Spinal cord (tissue), 10 donors: ENCODE measurements at places on chromosomes 3 and 15. TPM values are rescaled to one million over a fixed set of nuclear protein-coding genes. Genes with fewer than 3 reads are reported as not detected.

- DNase-seq, result no peak
Measured at GRCh38 chr3:159560214-159560979, 428.2 kb upstream of the IL12A start.

- DNase-seq, result no peak
Measured at GRCh38 chr15:75149867-75150709, 51.6 kb upstream of the C15orf39 start.

DNA sequence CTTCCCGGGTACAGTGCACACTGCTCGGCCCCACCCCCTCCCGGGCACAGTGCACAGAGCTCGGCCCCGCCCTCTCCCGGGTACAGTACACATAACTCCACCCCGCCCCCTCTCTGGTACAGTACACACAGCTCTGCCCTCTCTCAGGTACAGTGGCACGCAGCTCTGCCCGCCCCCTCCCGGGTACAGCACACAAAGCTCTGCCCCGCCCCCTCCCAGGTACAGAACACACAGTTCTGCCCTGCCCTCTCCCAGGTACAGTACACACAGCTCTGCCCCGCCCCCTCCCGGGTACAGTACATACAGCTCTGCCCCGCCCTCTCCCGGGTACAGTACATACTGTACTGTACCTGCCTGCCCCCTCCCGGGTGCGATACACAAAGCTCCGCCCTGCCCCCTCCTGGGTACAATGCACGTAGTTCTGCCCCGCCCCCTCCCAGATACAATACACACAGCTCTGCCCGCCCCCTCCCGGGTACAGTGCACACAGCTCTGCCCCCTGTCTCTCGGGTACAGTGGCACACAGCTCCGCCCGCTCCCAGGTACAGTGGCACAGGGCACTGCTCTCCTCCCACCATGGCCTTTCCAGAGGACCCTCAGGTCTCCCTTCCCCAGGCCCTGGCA is 16.4 kb upstream of the PRR20G start:
- DNase-seq, result no peak

DNA sequence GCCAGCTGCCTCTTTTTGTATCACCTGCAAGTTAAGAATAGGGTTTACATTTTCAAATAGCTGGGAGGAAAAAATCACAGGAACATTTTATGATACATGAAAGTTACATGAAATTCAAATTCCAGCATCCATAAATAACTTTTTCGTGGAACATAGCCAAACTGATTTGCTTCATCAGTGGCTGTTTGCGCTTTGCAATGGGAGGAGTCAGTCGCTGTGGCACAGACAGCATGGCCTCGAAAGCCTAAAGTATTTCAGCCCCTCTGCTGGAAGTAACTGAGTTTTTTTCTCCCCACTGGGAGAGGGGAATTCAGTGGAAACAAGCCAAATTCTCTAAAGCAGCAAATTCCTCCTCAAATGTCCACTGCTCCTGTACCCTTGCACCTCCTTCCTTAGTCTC is 271.9 kb downstream of the SUCLG2 start:
- no peak for DNase-seq

DNA sequence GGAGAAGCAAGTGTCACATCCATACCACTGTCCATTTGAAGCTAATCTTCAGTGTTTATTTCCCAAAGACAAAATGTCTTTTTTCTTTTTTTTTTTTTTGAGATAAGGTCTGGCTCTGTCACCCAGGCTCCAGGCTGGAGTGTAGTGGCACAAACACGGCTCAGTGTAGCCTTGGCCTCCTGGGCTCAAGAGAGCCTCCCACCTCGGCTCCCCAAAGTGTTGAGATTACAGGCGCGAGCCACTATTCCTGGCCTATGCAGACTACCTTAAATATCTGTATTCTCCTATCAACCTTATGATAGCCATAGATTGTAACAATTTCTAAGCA is 27.7 kb upstream of the VPS33B start:
- DNase-seq, result no peak

- DNase-seq, result no peak
Measured at GRCh38 chr15:60118146-60118545, 114.0 kb downstream of the FOXB1 start.

- DNase-seq, result no peak
Measured at GRCh38 chr15:69648775-69649735, 196.4 kb downstream of the RPLP1 start.

- DNase-seq, result no peak
Measured at GRCh38 chr3:189754356-189754755, 123.2 kb downstream of the TP63 start.

- DNase-seq, result no peak
Measured at GRCh38 chr3:65777050-65777449, 261.7 kb downstream of the MAGI1 start.

GRCh38 chr15:52822475-52822874 is 32.3 kb upstream of the ONECUT1 start:
- DNase-seq, result no peak

GRCh38 chr15:25718169-25718536 is 145.0 kb downstream of the ATP10A start:
- DNase-seq, result no peak

DNA sequence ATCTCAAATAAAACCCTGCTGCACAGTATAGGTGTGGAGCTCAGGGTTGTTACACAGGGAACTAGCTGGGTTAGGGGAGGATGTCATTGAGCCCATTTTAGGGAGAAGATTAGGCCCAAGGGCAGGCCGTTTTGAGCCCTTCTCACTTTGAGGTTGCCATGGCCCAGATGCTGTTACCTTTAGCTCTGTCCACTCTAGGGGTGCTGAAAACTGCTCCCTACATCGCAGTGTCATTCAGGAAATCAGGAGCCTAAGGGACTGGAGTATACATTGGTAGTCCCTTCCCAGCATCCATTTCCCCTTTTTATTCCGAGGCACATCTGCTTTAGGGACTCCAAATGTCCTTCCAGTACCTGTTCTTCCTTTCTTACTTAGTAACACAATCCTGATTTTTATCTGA is 79.0 kb upstream of the SELENOK start:
- no peak for DNase-seq

- DNase-seq, result peak; percentile 48
Measured at GRCh38 chr3:44509393-44509921, 32.0 kb upstream of the ZNF445 start.

DNA sequence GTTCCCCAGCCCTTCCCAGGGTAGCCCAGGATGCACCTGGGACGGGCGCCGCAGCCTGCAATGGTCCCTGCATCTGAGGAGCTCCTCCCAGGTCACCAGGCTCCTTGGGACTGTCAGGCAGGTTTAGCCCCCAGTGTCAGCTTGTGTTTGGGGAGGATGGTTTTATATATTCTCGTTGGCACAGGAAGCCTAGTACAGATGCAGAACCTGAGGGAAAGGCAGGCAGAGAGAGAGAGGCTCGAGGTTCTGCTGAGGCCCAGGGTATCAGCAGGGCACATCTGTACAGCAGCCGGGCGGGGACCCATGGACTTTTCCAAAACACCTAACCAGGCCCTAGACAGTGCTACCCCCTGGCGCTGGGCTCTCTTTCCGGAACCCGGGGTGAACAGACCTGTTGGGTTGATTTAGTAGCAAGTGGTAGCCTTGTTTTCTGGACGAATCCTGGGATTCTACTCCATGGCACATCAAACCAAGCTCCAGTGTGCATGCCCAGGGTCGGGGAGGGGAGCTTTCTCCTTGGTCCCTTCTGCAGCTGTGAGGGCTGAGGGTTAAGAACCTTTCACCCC is 8.6 kb downstream of the PAK6 start:
- DNase-seq, result no peak

DNA sequence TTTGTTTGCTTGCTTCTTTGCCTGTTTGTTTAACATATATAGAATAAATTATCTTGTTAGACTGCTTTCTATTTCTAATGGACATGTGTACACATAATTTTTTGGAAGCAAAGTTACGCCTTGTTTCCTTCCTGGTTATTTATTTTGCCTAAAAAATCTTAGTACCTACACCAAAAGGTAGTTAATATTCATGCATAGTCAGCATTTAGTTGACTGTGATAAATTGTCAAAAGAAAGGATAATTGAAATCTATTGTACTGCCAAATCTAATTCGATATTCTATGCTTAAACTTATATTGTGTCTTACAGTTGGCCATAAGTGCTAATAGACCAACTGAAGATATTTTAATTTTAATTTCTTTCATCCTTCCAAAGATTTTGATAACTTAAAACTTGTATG is 233.9 kb upstream of the ARL6 start:
- DNase-seq, result no peak

GRCh38 chr3:3664935-3665334 is 134.3 kb upstream of the LRRN1 start:
- no peak for DNase-seq

GABRB3 gene
- polyA plus RNA-seq, result 61.0 TPM

STAB1 gene
- 38.3 TPM for polyA plus RNA-seq

PP2D1 gene
- polyA plus RNA-seq, result 0.44 TPM

ZNF385D gene
- 33.7 TPM for polyA plus RNA-seq

RTP1 gene
- polyA plus RNA-seq, result 1.1 TPM

A4GNT gene
- polyA plus RNA-seq, result 0.33 TPM

AADACL2 gene
- polyA plus RNA-seq, result not detected

GREM1 gene
- 6.0 TPM for polyA plus RNA-seq
